Cortex of kidney (tissue), 1 donor: ENCODE measurements at places on chromosomes 2 and 18.

- no peak for DNase-seq
Observed at GRCh38 chr2:7809640-7810039, 872.2 kb upstream of the ID2 start.

GRCh38 chr2:212052412-212053159 lies 486.0 kb downstream of the ERBB4 start:
- DNase-seq, result no peak

DNA sequence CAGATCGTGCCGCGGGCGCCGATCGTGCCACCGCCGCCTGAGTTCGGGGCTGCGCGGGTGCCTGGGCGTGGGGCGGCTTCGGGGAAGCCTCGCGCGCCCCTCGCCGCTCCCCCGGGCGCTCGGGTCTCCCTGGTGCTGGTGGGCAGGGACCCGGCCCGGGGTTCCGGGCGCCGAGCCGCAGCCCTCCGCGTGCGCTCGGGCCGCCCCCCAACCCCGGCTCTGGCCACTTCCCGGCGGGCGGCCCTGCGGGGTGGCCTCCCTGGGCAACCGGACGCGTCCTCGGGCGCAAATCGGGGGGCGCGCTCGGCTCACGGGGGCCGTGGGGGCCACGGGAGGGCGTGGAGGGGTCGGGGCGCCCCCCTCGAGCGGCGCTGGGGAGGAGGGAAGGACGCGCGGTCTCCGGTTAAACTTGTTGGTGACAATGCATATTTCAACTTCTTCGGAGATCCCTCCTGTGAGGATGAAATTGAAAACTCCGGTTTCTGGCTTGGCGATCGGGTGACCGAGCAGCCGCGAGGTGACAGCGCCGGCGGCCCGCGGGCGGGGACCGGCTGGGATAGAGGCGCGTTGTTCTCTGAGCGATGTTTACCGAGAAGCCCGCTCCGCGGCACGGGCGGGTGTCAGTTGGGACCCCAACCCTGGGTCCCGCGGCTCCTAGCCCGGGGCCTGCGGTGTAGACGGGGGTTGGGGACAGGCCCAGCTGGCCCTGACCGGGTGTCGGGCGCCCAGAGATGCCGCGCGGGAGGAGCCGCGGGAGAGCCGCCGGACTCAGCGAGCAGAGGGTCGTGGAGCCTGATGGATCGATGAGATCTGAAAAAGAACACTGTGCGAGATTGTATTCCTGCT lies 676 bp downstream of the SH3BP4 start:
- no peak for DNase-seq

DNA sequence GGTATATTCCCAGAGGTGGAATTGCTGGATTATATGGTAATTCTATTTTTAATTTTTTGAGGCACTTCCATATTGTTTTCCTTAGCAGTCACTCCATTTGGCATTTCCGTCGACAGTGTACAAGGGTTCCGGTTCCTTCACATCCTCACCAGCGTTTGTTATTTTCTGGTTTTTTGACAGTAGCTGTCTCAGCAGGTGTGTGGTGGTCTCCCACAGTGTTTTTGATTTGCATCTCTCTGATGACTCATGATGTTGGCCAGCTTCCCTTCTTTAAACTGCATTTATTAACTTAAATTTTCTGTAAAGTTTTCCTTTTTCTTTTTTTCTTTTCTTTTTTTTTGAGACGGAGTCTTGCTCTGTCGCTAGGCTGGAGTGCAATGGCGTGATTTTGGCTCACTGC lies 19.7 kb downstream of the SH3BP4 start:
- no peak for DNase-seq

DNA sequence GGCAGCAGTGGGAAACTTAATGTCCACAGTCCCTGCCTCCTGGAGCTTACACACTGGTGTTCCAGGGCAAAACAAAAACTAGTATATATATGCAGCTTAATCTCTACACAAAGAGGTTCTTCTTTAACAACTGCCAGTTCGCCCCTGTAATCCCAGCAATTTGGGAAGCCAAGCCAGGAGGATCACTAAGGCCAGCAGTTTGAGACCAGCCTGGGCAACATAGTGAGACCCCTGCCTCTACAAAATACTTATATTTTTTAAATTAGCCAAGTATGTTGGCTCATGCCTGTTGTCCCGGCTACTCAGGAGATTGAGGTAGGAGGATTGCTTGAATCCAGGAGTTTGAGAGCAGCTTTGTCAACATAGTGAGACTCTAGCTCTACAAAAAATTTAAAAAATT lies 17.2 kb upstream of the NEDD4L start:
- DNase-seq, result no peak

DNA sequence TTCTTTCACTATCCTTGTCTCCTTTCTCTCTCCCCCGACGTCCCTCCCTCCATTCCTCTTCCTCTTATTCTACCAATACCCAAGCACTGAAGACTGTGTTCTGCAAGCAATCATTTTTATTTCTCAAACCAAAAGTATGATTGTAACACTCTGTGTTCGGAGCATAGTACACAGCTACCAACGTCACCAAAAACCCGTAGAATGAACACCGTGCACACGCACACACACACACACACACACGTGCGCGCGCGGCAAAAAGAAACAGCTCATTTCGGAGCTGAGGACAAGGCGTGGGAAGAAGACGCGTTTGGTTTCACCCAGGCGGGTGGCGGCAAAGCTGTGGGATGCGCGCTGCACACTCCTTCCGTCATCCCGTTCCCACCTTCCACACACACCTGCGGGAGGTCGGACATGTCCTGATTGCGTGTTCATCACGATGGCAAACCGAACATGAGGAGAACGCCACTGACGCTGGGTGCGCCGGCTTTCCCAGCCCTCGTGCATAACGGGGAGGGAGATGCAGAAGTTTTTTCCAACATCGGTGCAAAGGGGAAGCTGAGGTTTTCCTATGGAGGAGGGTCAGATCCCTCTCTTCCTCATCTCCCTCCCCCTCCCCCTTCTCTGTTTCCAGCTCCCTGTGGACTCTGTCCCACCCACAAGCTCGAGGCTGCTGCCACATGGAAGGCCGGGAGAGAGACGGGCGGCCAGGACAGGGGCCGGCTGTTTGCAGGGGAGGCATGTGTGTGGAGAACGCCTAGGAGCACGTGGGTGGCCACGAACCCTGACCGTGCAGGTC lies 20.4 kb downstream of the MBP start:
- DNase-seq, result no peak

- no peak for DNase-seq
Observed at GRCh38 chr2:207499114-207499513, 30.6 kb upstream of the CREB1 start.

GRCh38 chr2:103153580-103154284 lies 391.9 kb downstream of the TMEM182 start:
- DNase-seq, result no peak

- DNase-seq, result no peak
Observed at GRCh38 chr2:219344751-219345430, 12.3 kb upstream of the RESP18 start.

DNA sequence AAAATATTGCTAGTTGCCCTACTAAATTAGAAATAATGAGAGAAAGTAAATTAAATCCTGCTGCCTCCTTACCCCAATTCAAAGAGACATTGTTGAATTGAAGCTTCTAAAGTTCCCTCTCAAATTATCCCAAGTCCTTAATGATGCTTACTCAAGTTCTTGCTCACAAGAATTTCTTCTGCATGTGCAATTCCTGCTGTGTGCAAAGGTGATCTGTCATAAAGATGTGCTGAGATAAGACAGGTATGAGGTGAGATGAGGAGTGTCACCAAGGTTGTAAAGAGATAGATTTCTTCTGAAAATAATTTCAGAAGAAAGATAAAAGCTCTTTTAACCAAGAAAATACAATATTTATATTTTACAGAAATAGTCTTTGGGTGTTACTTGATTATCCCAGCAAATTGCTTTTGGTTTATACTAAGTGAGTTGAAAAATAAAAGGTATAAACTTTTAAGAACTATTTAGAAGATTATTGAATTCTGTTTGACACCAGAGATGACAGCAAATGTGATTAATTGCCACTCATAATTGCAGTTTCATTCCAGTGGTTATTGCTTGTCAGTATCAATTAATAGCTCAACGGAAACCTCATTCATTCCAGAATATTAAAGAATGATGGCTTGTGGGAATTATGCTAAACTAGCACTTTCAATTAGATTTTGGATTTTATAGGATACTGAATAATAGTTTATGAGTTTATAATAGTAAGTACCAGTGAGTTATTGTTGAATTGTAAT lies 674.3 kb downstream of the STK39 start:
- no peak for DNase-seq

- DNase-seq, result no peak
Observed at GRCh38 chr2:1898461-1899395, 154.4 kb upstream of the PXDN start.

GRCh38 chr2:8334866-8335325 lies 347.0 kb upstream of the ID2 start:
- DNase-seq, result no peak

DNA sequence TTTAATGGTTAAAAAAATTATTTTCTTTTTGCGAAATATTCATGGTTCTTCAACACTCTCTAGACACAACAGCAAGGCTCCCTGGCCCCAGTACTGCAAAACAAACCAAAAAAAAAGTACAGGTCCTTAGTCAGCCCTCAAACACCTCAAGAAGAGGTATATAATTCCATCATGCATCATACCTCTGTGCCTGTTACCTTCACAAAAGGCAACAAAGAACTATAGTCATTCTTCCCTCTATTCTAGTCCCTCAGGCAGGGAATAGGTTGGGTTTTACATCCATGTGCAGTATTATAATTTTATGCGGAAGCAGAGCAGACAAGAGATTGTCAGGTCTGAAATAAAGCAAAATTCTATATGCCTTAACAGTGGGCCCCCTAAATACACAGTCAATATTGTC lies 8.5 kb downstream of the NFE2L2 start:
- DNase-seq, result no peak

DNA sequence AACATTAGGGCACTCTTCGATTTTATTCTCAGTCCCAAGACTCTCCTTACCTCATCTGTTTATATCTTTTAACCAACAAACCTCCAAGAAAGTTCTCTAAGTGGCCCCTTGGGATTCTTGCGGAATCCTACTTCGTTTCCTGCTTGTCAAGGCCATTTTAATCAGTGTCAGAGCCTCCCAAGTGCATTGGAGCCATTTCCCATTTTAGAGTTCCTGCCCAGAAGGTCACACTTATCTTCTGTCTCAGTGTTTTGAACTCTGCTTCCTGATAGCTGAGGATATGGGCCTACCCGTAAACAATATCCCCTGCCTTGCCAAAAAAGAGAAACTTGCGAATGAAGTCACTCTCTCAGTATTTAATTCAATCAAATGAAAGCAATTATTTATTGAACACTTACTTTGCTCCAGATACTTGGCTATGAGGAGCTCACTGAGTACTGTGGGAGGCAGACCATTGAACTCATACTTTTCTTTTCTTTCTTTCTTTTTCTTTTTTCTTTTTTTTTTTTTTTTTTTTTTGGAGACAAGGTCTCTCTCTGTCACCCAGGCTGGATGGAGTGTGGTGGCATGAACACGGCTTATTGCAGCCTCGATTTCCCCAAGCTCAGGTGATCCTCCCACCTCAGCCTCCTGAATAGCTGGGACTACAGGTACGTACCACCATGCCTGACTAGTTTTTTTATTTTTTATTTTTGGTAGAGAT lies 5.7 kb upstream of the NOSTRIN start:
- DNase-seq, result no peak

DNA sequence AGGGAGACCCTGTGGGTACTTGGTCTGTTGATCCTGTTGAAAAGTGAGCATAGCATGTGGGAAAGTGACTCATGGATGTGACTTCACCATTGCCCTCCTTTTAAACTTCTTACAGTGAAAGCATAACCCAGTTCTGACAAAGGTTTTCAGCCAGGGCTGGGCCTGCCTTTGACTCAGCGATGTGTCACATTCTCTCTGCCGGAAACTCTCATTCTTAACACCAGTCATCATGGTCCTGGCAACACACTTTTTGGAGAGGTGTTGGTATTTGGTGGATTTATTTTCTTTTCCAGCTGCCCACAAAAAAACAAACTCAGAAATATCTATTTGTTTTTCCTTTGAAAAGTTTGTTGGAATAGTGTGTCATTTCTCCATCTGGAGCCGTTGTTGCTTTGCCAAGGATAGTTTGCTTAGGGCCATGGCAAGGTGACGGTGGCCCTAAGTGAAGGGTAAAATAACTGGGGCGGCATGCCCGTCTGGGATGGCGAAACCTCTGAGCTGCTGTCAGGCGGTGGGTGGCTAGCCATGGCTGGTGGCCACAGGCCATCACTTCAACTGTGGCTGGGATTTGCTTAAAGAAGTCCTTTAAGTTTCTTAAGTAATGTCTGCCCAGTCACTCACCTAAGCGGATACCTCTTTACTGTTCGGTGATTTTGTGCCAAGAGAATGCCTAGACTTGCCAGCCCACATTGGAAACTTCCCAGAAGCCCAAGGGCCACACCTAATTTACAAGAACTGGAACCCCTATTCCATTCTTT lies 123.3 kb downstream of the LTBP1 start:
- DNase-seq, result no peak

- no peak for DNase-seq
Observed at GRCh38 chr2:151882786-151883445, 54.7 kb upstream of the ARL5A start.

DNA sequence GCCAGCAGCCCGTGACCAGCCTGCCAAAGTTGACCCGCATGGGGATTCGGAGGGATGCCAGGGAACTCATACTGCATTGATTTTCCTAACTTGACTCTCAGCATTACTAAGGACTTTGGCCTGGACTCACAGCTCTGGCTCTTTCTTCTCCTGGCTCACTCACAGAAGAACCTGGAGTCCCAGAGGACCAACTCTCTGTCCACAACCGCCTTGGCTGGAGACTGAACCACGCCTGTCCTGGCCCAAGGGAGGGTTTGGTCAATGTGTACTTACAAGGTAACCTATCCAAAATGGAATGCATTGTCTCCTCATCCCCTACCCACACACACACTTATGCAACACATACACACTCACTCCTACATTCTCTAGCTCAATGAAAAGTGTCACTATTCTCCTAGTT lies 135.6 kb upstream of the KLHL29 start:
- no peak for DNase-seq

GRCh38 chr2:69145204-69145603 lies 132.2 kb downstream of the ANTXR1 start:
- no peak for DNase-seq

- DNase-seq, result no peak
Observed at GRCh38 chr2:125310657-125311364, 1285.7 kb downstream of the CNTNAP5 start.

DNA sequence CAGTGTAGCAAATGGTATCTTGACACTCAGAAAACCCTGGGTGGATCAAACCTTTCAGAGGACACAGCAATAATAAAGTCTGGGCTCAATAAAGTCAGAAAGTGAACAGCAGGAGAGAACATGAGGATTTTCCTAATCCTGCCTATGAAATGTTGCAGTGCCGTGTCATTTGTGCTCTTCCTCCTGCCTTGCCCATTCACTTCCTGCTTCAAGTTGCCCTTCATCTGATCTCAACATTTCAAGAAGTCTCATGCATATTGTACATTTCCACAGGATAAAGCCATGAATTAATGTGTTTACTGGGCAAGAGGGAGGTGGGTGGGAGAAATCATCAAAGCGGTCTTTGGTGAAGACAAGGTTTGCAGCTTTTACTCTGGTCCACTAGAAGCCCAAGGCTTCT lies 51.1 kb upstream of the STPG4 start:
- DNase-seq, result no peak

DNA sequence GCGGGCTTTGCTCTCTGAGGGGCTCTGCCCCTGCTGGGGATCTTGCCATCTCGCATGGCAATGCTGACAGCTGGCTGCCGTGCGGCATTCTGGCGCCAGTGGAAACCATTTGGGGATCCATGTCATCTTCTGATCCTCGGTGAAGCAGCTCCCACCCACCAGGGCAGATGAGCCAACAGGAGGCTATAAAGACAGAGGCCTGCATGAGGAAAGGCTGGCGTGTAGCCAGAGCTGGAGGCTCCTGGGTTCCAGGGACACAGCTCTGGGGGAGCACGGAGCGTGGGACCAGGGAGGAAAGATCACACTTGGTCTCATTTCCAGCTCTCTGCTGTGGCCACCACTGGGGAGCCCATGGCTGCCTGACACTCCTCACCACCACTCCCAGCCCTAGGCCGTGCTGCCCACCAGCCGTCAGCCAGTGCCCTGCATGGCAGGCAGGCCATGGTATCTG lies 145.8 kb downstream of the ZFP36L2 start:
- no peak for DNase-seq
